Substantia nigra (tissue), 51 donors: ENCODE measurements at places on chromosomes 6 and 20.

DNA sequence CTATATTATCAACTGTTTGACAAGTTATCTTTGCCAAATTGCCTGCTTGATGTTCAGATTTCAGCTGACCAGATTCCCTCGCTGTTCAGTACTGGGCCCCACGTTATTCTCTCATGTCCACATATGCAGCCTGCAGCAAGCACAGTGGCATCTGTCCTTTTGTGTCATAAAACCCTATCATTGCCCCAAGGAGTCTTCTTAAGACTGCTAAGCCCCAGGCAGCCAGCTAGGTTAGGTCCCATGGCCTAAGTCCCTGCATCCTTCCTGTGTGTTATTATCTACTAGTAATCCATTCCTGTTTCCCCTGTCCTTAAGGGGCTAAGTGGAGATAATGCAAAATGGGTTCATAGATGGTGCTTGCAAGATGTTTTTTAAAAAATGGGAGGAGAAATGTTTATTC lies 7.2 kb downstream of the KDM1B start:
- DNase-seq: no peak

GRCh38 chr6:10465629-10466499 lies 51.0 kb upstream of the TFAP2A start:
- no peak for DNase-seq

- no peak for DNase-seq
These were observed 67.2 kb downstream of the SLC22A1 start for GRCh38 chr6:160188773-160189172.

GRCh38 chr6:135703621-135704020 lies 147.9 kb upstream of the PDE7B start:
- no peak for DNase-seq

DNA sequence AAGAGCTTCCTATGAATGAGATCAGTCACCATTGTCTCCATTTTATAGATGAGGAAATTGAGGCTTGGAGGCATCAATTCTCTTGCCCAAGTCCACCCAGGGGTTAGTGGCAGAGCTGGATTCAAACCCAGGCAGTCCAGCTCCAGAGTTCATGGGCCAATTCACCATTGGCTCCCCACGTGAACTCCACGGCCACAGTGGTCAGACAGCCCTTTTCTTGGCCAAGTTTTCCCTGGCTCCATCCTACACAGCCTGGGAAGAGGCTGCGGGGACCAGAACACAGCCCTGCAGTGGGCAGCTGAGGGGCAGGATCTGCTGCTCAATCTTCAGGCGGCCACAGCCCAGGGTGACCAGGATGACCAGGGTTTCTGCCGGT lies 20.5 kb downstream of the TGM2 start:
- DNase-seq: no peak

- DNase-seq: no peak
These were observed 195.2 kb downstream of the COL19A1 start for GRCh38 chr6:70061546-70061945.

- DNase-seq: peak; percentile 19
These were observed 7.3 kb upstream of the YTHDF1 start for GRCh38 chr20:63223121-63223825.

DNA sequence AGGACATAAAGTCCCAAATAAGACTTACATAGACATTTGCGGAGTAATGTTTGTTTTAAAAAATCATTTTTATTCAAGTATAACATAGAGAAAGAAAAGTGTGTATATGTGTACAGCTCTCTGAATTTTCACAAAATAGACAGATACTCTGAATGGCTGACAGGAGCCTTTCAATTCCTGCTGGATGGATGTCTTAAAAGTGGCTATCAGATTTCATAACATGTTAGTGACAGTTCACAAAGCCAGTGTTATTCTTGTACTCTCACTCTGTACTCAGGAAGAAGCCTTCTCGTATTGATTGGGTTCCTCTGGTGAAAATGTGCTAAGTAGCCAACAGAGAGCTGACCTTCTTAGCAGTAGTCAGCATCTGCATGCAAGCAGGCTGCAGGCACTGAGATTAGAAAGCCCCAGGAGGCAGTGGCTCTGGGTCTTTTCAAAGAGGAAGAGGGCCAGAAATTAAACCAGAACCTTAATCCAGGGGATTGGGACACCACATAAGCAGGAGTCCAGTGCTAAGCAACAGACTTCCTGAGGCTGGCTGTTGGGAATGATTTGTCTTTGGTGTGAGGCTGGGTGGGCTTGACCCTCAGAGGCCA lies 19.7 kb downstream of the SLC17A4 start:
- DNase-seq: no peak

DNA sequence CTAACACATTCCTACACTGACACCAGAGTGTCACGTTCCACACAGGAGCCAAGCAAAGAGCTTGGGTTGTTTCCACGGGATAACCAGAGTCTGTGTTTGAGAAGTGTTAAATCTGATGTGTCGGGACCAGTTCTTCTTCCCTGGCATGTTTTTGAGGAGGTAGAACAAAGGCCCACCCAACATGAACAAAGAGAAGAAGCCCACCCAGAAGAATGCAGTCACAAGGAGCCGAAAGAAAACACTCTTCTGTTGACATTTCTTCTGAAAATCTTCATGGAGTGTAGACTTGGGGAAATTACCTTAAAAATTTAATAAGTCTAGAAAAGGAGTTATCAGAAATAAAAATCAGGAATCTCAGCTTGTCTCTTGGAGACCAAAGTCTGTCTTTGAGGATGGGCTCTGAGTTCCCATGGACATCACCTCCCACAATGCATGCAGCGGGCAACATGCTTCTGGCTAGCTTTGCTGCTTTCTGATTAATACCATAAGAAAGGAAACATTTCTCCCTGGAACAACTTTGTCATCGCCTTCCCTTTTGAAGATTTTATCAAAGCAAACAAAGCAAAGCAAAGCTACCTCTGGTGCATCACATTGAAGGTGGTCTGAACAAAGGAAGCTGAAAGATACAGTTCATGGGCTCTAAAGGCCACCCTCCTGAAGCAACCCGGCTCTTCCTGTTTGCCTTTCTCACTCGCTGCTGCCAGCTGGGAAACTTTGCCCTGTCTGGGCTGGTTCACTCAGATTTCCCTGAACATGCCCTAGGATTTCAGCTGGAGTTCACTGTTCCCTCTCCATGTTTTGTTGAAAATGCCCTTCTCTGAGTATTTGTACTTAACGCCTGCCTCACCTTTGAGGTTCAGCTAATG lies 448.1 kb downstream of the KIF16B start:
- DNase-seq: no peak

- no peak for DNase-seq
These were observed 55.8 kb downstream of the RNF182 start for GRCh38 chr6:13980534-13980933.

GRCh38 chr6:103047567-103047966 lies 1654.1 kb downstream of the GRIK2 start:
- DNase-seq: no peak

- peak; percentile 8 for DNase-seq
These were observed 47.4 kb downstream of the PDE10A start for GRCh38 chr6:165615636-165616035.

- DNase-seq: no peak
These were observed 69.4 kb upstream of the PRL start for GRCh38 chr6:22366214-22366613.

- peak; percentile 27 for DNase-seq
These were observed 697.6 kb downstream of the HACE1 start for GRCh38 chr6:104162036-104162669.

GRCh38 chr20:9741996-9742395 lies 96.9 kb downstream of the PAK5 start:
- DNase-seq: no peak

DNA sequence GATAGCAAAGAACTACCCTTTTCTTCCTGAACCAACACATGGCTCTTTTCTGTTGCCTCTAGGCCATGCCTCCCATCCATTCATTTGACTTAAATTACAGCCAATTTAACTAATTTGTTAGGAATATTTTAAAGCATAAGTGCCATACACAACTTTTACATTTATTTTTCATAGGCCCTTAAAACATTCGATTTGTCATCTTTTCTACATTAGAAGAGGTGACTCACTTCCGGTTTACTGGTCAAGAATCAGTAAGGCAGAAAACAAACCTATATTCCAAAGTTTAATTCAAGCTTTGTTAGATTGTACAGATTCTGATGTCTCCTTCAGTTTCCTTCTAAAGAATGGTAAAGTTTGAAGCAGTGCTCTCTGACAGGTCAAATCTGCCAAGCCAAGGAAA lies 344.3 kb downstream of the SAMD5 start:
- DNase-seq: no peak

GRCh38 chr6:118708055-118708454 lies 56.7 kb upstream of the CEP85L start:
- DNase-seq: no peak

- no peak for DNase-seq
These were observed 19.4 kb downstream of the ERGIC3 start for GRCh38 chr20:35561268-35561667.

DNA sequence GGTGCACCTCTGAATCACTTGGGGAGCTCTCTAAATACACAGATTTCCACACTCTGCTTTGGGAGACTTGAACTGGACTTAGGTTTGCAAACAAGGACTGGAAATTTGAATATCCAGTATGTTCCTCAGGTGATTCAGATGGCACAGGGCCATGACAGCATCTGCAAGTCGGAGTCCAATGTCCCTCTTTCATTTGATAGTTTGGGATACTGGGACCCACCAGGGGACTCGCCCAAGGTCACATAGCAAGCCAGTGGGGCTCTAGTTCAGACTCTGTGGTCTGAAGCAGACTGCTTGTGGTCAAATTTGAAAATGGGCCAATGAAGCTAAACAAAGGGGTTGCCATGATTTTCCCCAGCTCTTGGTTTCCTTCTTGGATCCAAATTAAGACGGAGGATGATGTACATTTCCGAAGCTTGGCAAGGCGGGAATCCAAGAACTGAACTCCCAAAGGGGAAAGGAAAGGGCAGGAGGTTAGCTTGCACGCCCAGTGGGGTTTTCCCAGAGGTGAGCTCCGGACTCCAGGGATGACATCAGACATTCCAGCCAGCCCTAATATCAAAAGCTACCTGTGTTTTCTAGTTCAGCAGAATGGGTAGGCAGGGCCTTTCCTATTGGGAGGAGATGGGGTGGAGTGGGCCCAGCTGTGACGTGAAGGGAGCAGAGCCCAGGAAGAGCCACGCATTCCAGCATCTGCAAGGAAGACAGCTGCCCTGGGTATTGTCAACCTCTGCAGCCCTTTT lies 3.4 kb upstream of the SYS1 start:
- DNase-seq: no peak

- no peak for DNase-seq
These were observed 55.0 kb downstream of the KIF13A start for GRCh38 chr6:17932330-17932852.
